SIG-M5 (cell line): ENCODE measurements at places on chromosomes 5 and 9.
A peak's percentile ranks its signal among the peaks of the same experiment; 100 is the strongest.

- no peak for DNase-seq
Observed at GRCh38 chr9:125797930-125798329, 50.8 kb downstream of the PBX3 start.

GRCh38 chr9:129405089-129405826 lies 215.6 kb downstream of the C9orf50 start:
- no peak for DNase-seq

GRCh38 chr5:150780816-150781221 lies 2.3 kb downstream of the SMIM3 start:
- no peak for DNase-seq

GRCh38 chr5:57335092-57335660 lies 147.4 kb downstream of the ACTBL2 start:
- DNase-seq = no peak

DNA sequence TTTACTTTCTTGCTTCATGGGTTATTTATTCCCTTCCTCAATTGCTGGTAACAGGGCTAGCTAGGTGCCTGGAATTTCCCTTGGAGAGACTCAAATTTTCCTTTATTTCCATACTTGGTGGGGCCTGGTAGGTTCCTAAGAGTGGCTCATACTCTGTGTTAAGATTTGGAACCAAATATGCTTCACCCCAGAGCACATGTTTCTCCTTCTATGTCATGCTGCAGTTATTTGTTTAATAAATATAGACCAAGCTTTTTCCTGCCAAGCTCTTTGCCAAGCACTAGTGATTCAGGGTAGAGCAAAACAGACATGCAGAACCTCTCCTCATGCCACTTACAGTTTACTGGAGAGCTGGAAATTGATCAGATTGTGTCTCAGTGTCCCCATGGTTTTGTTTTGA lies 290.3 kb upstream of the SGCD start:
- DNase-seq = no peak

DNA sequence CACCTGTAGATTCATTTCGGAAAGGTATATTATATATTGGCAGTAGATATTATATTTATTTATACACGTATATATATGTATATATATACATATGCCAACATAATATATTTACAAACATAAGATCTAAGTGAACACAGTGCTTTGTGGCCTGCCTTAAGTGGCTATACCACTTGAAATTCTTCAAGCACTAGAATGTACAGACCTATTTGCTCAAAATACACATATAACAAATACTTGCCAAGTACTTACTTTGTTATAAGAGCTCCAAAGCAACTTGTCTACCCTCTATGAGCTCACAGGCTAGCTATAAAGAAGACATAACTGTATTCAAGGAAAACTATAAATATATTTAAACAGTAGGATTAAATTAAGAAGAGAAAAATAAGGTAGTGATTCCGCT lies 33.6 kb upstream of the SLC36A1 start:
- no peak for DNase-seq

GRCh38 chr9:90088434-90088833 lies 483.6 kb downstream of the GADD45G start:
- no peak for DNase-seq

DNA sequence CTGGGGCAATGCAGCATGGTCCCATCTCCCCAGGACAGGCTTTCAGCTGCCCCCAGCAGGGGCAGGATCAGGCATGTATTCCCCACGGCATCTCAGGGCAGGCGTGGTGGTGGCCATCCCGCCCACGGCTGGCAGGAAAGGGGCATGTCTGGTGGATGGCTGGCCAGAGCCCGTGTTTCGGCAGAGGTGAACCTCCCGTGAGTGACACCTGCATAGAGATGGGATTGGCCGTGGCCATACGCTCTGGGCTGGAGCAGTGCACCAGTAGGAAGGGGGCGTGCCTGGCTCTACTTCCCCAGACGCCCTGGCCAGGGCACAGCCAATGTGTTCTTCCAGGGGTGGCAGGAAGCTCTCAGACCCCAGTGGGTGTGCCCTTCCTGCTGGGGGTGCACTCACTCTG lies 139.1 kb downstream of the ZNF354C start:
- DNase-seq = no peak

GRCh38 chr5:135600971-135601381 lies 22.2 kb upstream of the CXCL14 start:
- DNase-seq = no peak

DNA sequence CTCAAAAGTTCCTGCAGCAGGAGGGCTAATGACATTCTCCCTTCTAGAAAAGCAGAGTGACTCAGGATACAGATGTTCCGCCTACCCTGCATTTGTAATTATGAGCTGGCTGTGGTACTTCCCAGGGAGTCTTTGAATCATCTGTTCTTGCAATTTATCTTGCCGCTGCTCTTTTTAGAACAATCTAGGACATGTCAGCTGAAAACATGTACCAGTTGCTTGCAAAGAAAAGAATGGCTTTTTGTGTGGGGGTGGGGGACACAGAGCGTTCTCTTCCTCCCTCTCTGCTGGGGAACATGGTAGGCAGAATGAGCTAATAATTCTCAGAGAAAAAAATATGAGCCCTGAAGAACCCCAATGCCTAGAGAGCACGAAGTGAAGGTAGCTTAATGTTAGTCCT lies 51.7 kb upstream of the TUT7 start:
- DNase-seq = no peak

DNA sequence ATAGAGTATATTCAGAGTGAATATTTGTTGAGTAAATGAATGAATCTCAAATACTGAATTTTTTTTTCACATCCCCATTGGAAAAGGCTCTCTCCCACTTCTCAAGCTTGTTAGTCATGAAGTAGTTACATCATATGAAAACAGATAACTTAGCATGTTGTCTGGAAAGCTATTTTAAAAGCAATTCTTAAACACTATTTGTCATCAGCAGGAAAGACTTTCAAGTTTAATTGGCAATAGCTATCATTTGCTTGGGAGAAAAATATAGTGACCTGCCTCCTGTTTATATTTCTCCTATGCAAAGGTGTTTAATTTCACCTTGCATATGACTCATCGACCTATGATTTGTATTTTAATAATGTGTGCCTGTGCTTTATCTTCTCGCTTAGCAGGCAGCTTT lies 499.8 kb upstream of the GRIA1 start:
- DNase-seq = no peak

GRCh38 chr9:3903906-3904305 lies 378.1 kb upstream of the RFX3 start:
- DNase-seq = no peak

DNA sequence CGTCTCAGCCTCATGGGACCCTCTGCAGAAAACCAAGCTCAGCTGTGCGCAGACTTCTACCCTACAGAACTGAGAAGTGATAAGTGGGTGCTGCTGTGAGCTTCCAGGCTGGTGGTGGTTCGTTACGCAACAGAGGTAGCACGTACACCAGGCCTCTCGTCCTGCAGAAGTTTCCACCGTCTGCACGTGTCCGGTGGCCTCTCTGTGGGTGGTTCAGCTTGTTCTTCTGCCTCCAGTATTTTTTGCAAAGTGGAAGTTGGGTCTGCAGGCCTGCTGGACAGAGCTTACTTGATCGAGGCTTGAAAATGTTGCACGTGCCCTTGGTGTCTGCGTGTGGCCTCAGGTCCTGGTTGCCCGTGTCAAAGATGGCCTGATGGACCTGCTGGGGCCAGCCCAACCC lies 27.5 kb downstream of the KCNT1 start:
- no peak for DNase-seq

GRCh38 chr5:16690243-16690852 lies 73.6 kb upstream of the RETREG1 start:
- DNase-seq = no peak

GRCh38 chr5:95892784-95893354 lies 68.8 kb downstream of the ELL2 start:
- no peak for DNase-seq

DNA sequence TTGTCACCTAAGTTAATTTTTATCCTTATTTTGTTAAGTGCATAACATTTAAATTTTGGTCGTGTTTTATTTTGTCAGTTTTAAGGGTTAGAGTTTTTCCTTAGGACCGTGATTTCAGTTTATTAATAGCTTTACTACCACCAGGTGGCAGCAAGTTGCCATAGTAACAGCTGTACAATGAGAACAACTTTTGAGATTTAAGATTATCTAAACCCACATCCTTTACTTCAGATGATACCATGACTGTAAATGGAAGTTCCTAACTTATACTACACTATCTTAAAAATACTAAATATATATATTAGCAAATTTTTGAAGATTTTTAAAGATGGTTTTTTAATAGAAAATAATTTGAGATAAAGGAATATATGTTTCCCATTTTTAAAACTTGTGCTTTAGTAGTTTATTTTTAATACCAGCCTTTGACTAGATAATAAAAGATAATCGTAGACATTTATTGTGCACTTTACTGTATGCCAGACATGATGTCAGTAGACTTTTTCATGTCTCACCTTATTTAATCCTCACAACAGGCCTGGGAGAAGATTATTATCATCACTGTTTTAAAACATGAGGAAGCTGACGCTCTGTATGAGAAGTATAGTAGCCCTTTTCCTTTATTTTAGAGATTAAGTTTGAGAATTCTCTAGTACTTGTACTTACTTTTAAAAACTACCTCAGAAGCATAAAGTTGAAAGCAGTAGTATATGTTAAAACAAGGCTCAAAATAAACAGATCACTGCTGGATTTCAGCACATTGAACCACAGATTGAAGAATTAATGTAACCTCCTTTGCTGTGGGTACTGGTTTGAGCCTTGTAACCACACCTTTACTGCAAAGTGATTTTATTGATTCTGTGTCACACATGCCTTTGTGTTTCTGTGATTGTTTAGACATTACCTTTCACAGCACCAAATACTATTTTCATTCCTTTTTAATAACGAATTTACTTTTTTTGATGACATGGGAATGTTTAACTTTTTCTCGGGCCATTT lies 27.5 kb downstream of the SREK1 start:
- no peak for DNase-seq

DNA sequence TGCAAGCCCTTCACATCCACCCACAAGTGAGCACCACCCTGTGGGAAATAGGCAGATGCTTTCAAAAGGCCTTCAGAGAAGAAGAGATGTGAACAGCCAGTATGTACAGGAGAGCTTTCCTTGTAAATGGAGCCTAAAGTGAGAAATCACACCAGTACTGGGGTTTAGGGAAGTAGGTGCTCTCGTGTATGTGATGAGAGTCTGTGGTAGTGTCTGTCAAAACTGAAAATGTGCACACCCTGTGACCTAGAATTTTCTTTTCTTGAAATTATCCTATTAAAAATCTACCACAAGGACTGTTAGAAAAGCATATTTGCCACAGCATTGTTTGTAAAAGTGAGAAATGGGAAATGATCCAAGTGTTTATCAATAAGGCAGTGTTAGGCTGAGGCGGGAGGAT lies 16.6 kb downstream of the OTULINL start:
- no peak for DNase-seq

DNA sequence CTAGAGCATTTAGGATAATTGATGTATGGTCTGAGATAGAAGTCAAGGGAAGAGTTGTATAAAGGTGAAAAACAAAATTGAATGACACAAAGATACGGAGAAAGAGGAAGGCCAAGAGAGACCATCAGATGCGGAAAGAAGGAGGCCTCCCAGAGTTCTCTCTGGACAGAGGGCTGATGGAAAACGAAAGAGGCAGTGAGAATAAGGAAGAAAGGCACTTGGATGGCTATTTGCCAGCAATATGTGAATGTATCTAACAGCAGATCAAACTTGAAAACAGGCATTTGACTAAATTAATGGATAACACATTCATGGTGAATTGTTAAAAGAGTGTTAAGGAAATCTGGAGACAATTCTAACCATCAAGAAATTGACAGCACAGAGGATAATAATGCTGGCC lies 2.4 kb upstream of the DOCK8 start:
- DNase-seq = peak; percentile 6

DNA sequence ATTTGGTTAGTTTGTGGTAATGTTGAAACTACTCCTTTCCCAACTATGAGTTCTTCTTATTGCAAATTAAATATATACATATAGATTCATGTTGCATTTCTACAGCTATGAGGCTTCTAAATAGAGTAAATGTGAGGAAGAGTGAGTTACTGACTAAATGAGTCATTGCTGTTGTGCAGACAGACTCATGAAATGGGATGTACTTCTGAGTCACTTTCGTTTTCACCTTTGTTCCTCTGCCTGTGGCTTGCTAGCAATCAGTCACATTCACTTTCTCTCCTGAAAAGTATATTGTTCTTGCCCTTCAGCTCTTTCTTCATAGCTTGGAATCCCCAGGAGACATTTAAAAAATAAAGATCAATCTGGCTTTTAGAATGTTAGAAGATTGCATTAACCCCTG lies 295.5 kb upstream of the SMC2 start:
- no peak for DNase-seq

GRCh38 chr9:34349324-34349723 lies 20.0 kb downstream of the NUDT2 start:
- no peak for DNase-seq

DNA sequence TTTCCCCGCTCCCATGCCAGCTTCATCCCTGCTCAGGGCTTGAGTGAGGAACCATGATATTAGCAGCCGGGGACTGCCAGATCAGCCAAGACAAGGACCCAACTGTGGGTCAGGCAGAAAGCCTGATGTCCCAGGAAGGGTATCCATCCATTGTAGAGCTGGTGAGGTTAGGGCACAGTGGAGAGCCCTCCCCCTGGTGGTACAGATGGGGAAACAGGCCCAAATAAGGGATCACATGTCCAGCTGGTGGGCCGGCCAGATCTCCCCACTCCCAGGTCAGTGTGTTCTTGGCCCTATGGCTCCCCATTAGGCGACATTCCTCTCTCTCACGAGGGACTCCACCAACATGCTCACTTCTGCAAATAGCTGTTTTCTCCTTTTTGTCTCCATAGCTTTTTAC lies 9.0 kb downstream of the CDX1 start:
- DNase-seq = no peak

DNA sequence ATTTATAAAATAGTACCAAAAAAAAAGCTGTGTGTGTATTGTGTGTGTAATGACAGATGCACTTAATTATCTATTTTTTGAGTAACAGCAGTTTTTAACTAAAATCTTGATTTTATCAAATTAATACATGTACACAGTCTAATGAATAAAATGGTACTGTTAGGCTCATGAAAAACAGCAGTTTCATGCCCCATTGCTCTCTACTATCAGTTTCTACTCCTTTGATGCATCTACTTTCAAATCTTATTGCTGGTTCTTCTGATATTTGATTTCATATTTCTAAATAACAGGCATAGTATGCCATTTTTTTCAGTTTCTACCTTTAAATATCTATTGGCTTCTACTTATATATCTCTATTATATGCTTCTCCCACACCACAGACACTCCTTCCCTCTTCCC lies 117.4 kb downstream of the CCDC171 start:
- no peak for DNase-seq

GRCh38 chr5:133981714-133982113 lies 13.3 kb upstream of the C5orf15 start:
- DNase-seq = no peak

- no peak for DNase-seq
Observed at GRCh38 chr5:176844706-176845391, 34.5 kb downstream of the UNC5A start.
